Astrocyte (in vitro differentiated cells and primary cell): ENCODE measurements at places on chromosomes 7 and 10.

DNA sequence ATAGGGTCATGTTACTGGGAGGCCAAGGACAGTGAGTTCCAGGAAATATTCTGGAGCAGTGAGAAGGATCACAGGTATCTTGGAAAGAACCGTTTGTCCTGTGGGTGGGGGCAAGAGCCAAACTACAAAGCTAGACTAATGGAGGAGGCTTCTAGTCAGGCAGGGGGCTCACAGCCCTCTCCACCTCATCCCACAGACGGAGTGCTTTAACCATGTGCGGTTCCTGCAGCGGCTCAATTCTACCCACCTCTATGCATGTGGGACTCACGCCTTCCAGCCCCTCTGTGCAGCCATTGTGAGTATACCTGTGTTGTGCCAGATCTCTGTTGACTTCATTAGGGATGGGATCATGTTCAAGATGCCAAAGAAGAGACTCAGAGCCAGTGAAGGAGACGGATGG is 8.1 kb downstream of the SEMA4G start:
- no peak for DNase-seq

GRCh38 chr10:18071591-18071990 is 68.6 kb upstream of the CACNB2 start:
- peak; percentile 39 for DNase-seq

DNA sequence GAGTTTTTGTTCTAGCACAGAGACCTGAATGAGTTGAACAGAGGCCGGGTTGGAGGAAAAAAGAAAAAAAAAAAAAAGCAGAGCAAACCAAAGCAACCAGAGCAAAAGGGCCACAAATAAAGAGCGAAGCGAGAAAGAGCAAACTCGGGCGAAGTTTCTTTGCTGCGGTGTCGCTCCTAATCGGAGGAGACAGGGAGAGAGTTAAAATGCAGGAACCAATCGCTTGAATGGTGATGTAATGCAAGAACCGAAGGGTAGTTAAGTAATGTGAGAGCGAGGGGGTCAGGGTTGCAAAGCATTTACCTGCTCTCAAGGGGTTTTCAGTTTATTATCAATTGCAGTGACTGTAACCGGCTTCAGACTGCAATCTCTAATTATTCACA is 271.7 kb downstream of the TRIL start:
- DNase-seq = peak; percentile 83

GRCh38 chr7:136446751-136447150 is 421.7 kb upstream of the CHRM2 start:
- DNase-seq = no peak

- DNase-seq = no peak
Observed at GRCh38 chr10:29146311-29147100, 142.4 kb upstream of the LYZL1 start.

DNA sequence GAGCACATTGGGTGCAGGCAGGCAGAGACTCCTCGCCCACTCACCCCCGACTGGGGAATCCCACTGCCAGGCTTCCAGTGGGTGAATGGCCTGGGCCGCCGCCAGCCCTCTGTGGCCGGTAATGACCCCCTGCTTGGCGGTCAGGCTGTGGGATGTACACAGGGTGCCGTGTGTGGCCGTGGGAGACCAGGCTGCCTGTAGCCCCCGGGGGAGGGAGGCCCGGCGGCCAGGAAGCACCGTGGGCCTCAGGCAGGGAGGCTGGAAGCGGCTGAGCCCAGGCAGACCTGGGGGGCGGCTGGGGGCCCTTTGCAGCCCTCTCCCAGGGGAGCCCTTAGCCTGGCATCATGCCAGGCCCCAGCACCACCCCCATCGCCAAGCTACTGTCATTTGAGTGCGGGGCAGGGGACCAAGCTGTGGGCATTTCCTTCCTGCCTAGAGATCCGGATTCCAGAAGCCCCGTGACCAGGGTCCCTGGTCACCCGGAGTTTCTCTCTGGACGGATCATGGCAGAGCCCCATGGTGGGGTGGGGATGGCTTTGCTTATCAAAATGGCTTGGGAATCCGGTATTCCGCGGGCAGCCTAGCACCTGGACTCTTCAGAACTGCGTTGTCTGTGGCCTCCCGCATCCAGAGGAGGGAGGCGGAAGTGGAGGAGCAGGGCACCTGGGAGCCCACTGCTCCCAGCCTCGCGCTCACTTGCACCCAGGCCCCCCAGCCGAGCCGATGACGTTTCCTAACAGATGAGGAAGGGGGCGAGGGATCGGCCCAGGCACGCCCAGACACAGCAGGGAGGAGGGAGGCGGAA is 1.1 kb downstream of the TTYH3 start:
- DNase-seq = peak; percentile 61

GRCh38 chr7:99997545-99998137 is 17.8 kb upstream of the ZKSCAN1 start:
- no peak for DNase-seq

DNA sequence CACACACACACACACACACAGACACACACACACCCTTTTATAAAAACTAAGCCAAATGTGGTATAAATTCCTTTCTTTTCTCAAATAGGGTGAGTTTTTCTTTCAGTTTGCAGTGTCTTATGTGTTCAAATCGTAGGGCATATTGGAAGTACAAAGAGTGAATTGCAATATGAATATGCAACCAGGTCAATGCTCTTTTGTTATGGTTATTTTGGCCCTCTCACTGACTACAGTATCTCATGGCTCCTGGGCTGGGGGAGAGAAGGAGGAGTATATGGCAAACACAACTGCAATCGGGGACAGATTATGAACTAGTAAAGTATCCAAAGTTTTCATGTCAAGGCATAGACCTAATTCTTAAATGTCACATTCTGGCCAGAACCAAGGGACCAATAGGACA is 301.9 kb downstream of the PLXDC2 start:
- no peak for DNase-seq

DNA sequence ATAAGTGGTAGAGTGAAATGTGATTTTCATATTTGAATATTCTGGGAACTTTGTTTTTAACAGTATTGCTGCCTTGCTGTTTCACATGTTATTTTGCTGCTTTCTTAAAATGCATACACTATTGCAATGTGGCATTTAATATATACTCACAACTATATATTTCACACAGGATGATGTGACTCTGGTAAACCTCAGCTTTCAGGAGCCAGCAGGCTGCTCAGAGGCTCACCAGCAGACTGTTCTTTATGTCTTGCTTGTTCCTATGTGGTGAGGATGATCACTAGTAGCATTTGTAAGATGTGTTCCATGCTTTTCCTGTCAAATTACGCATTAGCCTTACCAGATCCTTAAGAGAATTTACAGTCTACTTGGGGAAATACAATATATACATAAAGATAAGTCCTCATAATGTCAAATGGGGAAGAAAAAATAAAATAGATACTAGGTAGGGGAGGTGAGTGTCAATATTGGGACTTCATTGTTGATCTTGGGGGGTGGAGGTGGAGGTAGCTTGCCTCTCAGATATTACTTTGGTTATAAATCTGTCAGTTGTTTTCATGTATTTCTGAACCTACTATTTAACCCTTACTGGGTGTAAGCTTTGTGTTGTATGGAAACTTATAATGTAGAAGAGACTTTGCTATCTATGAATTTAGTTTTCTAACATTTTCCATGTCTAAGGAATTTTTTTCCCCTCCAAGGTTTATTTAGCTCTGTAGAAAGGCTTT is 8.4 kb downstream of the GNAI1 start:
- no peak for DNase-seq

DNA sequence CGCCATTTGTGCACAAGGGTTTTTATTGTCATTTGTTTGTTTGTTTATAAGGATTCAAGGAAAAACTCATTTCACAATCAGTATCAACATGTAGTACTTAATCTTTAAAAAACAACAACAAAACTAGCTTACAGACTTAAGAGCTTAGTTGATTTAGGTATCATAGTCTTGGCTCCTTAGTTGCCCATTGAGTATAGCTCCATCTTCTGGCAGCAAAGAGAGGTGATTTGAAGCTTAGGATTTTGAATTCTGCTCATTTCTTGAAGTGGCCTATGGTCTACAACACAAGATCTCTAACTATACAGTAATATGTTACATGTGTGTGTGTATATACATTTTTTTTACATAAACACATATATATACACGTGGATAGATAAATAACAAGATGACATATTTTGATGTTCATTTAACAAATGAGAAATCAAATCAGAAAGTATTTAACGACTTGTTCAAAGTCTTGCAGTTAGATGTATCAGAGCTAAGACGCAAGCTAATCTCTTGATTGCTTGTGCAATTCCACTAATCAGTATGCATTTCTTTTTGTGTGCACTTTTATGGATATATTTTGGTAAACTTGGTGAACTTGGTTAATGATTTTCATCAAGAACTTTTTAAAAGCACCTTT is 307.3 kb downstream of the CAMK1D start:
- DNase-seq = peak; percentile 50

GRCh38 chr7:120280743-120281142 is 7.8 kb downstream of the KCND2 start:
- no peak for DNase-seq

GRCh38 chr7:7618410-7618809 is 22.1 kb upstream of the UMAD1 start:
- no peak for DNase-seq

DNA sequence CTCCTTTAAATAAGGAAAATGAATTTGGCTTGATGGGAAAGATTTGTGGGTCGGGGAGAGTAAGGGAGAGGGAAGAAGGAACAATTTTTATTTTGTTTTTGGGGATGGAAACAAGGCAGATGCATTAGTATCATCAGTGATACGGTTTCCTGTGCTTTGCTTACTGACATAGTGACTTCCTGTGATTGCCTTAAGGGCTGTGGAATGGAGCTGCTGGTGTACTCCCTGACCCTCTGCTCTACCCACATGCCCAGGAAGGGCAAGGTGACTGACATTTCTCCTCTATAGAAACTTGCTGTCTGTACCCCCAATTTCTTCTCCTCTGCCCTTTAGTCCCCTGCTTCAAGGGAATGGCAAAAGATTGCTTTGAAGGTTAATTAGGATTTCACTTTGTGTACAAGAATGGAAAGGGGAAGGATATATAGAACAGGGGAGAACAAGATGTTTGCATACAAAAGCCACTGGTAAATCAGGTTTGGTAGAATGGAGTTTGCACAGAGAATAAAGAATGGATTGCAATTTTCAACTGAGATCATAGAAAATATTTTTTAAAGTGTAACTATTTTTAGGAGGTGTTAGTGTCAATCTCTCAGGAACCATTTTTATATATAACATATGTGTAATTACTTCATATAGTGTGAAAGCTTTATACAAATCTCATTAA is 129.0 kb upstream of the AGR3 start:
- DNase-seq = no peak

DNA sequence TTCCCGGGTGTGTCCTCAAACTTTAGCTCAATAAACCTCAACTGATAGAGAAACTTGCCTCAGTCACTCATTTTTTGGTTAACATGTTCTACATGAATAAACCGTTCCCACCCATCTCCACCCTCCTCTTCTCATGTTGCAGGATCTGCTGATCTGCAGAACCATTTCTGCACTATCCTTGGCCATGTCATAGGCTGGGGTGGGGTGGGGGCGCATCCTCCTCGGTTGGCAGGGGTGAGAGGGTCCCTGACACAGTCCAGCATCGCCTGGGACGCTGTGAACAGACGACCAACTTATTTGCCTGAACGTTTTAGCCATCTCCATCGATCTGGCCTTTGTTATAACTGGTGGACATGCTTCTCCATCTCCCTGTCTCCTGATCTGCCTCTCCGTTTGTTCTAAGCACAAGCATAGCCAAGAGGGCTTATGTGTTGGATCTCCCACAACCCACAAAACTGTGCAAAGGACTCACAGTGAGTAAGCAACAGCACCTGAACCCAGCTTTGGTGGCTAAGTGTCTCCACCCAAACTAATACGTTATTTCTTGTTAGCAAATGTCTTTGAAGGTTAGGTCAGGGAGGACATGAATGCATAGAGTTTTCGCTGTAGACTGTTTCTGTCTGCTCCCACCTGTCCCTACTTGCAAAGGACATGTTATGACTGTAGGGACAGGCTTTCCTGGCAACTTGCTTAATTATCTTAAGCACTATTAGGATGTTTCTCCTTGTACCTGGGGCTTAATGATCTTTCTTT is 51.7 kb downstream of the PRKCQ start:
- DNase-seq = no peak
